ENCODE measurements at places on chromosomes 3 and 15.

- no peak for DNase-seq
These were observed at the start of gene PLA1A for GRCh38 chr3:119597548-119598288. Gene PLA1A (plus strand): TSS chr3:119597885. CDS start chr3:119597914, 29 bp downstream.

DNA sequence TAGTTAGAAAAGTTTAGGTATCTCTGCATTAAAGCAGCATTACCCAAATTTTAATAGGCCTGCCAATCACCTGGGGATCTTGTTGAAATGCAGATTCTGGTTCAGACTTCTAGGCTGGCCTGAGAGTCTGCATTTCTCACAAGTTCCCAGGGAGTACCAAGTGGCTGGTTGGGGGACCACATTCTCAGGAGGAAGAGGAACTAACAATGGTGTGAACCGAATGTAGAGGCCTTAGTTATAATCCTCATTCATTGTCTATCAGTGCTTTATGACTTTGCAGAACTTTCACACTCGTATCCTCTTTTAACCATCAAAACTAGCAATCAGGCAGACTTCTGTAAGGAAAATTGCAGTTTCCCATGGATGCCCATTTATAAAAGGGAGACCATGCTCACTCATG is 38.2 kb upstream of the UBE2E1 start:
- no peak for DNase-seq

- DNase-seq = no peak
These were observed 120.7 kb upstream of the LINGO1 start for GRCh38 chr15:77753281-77753873.

DNA sequence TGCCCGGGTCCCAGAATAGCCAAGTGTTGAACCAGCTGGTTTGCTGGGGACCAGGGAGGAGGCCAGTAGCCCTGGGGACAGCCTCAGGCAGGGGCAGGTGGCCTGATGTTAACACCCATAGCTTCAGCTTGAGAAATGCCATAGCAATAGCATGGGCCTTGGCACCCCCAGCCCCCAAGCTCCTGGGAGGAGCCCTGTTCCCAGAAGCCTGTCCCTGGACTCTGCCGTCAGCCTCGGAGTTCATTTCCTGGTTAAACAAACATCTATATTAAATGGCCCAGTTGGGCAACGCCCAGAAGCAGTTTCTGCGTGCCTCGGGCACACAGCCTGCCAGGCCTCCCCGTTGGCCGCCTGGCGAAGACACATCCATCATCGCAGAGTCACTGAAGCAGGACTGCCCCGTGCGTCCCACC is 58.2 kb downstream of the FGD5 start:
- DNase-seq = no peak

- DNase-seq = no peak
These were observed 13.6 kb upstream of the DENND6A start for GRCh38 chr3:57706462-57706861.

DNA sequence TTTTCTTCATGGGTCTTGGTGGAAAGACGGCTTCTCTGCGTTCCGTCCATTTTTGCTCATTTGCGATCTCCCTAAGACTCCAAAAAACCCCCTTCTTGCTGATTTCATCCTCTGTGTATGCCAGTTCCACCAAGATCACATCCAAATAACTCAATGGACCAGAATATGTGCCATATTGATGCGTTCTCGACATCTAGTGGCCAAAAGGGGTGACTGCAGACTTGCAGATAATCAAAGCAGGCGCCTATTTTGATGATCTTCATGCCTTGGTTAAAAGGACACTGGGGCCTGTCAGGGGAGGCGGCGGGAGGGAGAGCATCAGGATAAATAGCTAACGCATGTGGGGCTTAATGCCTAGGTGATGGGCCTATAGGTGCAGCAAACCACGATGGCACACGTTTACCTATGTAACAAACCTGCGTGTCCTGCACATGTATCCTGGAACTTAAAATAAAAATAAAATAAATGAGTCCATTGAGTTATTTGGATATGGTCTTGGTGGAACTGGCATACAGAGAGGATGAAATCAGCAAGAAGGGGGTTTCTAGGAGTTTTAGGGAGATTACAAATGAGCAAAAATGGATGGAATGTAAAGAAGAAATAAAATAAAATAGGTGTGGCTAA is 104.2 kb upstream of the RAD18 start:
- no peak for DNase-seq

DNA sequence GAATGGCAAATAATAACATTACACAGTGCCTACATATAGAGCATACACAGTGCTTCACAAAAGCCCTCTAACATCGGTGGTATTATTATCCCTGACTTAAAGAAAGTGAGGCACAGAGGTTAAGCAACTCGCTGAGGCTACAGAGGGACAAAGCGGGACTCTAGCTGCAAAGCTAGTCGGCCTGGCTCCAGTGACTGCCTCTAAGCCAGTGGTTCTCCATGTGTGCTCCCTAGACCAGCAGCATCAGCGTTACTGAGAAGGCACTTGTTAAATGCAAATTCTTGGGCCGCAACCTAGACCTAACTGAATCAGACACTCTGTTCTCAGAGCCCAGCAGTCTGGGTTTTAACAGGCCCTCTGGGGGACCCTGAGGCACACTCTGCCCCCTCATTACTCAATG is 33.1 kb upstream of the LIPC start:
- DNase-seq = no peak

- no peak for DNase-seq
These were observed 72.5 kb upstream of the TLE3 start for GRCh38 chr15:70170096-70170699.

- DNase-seq = no peak
These were observed 63.6 kb downstream of the FAM81A start for GRCh38 chr15:59501597-59501996.

DNA sequence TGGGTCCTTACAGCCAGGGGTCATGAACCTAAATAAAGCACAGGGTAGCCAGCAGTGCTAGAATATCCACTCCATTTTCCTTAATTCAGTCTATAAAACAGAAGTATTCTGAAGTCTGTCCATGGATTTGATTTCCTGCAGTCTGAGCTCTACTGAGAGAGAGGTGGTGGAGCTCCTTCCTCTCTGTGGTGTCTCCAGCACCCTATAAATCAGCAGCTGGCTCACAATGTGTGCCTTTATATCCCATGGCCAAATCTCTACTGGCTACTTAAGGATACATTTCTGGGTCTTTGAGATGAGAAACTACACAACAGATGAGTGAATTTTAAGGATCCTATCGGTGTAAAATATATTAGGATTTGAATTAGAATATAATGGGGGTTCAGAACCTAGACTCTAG is 339.9 kb upstream of the RBMS3 start:
- DNase-seq = no peak

DNA sequence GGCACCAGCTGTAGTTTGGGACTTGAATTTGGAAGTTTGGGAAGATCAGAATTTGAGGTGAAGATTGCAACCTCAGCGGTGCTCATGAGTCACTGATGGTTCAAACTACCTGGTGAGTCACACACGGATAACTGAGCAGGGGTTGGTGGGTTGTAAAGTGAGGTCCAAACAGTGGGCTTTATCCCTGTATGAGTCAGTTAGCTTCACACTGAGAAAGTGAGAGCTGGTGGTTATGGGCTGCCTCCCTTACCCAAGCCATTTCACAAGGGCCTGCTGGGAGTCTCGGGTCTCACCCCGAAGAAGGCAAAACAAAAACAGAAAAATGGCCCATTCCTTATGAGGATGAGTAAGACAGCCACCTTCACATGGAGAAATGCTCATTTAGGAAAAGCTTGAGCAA is 77.0 kb downstream of the ITGA11 start:
- no peak for DNase-seq

DNA sequence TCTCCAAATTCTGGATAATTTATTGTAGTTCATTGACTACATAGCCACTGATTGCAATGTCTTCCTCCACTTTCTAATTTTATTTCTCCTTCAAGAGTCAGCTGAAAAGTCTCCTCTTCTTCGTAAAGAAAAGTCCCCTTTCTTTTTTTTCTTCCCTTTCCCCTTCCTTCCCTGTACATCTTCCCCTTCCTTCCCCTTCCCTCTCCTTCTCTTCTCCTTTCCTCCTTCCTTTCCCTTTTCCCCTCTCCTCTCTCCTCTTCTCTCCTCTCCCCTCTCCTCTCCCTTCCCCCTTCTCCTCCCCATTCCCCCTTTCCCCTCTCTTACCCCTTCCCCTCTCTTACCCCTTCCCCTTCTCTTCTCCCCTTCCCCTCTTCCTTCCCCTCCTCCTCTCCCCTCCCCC is 8.8 kb upstream of the MGA start:
- no peak for DNase-seq

- no peak for DNase-seq
These were observed 480.1 kb upstream of the ZNF385D start for GRCh38 chr3:22231061-22231460.

GRCh38 chr3:187400756-187401155 is 32.6 kb downstream of the RTP4 start:
- no peak for DNase-seq

DNA sequence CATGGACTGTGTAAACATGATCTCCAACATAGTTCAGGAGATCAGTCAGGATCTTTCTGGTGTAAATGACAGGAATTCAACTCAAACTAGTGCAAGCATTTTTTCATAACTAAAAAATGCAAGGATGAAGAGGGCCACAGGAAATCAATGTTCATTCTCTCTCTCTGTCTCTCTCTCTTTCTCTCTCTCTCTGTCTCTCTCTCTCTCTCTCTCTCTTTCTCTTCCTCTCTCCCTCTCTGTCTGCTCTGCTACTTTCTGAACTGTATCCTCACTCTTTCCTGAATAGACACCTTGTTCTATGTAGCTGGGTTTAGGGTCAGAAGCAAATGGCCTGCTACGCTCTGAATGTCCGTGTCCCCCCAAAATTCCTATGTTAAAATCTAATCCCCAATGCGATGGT is 240.9 kb upstream of the UBE2E2 start:
- no peak for DNase-seq

GRCh38 chr15:57565311-57565710 is 26.4 kb upstream of the MYZAP start:
- no peak for DNase-seq

GRCh38 chr15:75531041-75531450 is 48.1 kb downstream of the PTPN9 start:
- DNase-seq = no peak

GRCh38 chr3:100516838-100517237 is 24.4 kb downstream of the TMEM45A start:
- no peak for DNase-seq

- DNase-seq = no peak
These were observed 5.5 kb upstream of the BUB1B start for GRCh38 chr15:40155270-40155910.

DNA sequence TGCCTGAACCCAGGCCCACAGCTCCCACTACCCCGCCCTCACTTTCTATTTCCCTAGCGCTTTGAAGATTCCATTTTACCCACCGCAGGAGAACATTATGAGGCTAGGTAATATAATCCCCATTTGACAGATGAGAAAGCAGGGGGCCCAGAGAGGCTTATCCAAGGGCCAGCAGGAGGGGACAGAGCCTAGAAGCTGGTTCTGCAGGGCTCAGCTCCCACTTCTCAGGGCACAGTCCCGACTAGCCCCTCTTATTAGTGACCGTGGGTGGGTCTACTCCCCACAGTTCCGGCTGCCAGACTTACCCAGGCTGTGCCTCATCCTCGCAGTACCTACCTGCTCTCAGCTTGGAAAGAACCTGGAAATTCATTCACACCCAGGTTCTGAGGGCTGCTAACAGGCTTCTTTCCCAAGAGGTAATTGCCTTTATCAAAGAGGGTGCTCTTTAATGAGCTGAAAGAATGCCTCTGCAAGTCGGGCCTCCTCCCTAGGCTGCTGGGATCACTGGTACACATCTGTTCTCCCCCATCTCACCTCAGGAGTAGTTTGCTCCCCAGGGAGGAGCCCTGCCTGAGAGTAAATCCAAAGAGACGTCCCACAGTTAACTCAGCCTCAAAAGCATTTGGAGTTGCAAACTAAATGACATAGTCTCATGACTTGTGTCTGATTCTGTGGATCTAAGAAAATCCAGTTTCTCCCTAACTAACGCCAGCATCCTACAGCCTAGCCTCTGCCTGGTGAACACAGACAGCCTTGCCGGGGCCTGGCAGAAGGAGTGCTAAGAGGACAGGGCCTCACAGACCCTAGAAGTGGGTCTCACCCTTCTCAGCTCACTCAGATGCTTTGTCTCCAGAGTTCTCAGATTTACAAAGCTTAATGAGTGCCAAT is 125.0 kb downstream of the CHSY1 start:
- DNase-seq = no peak

DNA sequence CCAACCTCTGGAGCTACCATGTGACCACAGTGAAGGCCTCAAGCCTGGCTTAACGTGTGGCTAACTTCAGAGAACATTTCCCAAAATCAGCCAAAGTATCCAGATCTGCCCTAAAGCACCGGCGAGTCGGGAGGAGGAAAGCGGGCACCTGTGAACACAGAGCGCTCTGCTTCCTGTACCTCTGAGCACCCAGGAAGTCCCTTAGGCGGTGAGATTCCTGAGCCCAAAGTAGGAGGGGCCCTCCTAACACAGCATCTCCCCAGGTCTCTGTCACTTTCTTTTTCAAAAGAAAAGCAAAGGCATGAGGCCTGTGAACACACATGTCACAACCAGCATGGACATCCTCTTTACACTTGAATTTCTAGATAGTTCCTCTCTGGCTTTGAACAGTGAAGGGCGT is 944 bp upstream of the EIF4E3 start:
- DNase-seq = no peak

DNA sequence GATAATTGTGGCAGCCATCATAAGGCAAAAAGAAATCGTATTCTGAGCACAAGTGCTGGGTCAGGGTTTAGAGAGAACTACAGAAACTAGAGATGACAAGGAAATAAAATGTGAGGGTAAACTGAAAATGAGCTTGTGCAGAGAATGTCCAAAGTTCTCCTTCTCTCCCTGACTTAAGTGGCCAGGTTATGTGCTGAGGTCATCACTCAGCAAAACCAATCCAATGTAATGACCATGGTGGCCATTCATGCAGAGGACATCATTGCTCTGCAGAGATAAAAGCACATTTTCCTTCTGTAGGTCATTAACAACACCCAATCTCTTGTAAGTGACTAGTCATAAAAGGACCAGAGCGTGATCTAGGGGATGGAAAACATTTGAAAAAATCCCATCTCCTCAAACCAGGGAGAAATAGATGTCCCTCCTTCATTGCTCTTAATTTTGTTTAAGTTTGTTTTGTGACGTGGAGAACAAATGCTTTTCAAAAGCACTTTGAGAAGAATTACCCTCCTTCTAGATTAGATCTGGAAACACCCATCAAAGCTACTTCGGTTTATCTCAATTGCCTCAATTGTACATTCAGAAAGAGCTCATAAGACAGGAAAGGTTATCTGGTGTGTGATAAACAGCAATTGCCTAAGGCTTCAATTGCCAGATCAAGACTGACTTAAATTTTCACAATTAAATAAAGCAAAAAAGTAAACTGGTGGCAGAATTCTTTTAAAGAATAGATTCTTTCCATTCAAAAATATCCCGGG is 173.4 kb downstream of the SERPINI1 start:
- no peak for DNase-seq

- DNase-seq = no peak
These were observed 99.5 kb downstream of the ZNF621 start for GRCh38 chr3:40624189-40624769.

- DNase-seq = no peak
These were observed 185.2 kb downstream of the GHSR start for GRCh38 chr3:172262991-172263608.

GRCh38 chr3:70951316-70951715 is 632.2 kb downstream of the FOXP1 start:
- DNase-seq = no peak

- no peak for DNase-seq
These were observed 14.3 kb upstream of the SHQ1 start for GRCh38 chr3:72862314-72863090.
